ENCODE measurements at places on chromosomes 16 and 17.

DNA sequence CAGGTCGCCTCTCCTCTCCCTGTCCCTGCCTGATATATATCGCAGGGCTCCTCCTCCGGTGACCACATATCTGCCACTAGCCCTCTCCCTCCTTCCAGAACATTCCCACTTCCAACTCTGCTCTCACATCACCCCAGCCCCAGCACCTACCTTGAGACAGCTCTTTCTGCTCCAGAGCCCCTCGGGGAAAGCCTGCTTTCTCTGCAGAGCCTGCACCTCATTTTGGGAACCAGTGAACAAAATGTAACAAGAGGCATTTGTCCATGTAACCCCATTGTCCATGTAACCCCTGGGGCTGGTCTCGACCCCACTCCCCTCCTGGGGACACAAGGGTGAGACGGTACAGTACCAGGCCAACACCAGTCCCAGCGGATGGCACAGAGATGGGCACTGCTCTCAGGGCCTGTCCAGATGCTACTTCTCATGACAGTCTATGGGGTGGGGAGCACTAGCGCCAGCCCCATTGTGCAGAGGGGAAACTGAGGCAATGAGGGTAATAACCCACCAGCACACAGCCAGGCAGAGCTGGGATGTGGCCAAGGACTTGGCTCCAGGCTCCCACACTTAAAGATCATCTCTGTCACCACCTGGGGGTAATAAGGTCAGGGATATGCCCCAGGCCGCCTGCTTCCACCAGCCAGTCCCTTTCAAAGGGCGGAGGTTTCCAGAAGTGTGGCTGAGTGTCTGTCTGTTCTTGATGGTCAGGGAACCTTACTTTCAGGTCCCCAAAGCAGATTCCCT lies 42.9 kb downstream of the TBC1D16 start:
- DNase-seq = no peak

GRCh38 chr17:4560421-4560820 lies at the start of gene GGT6:
GGT6 (minus strand) TSS chr17:4560577; CDS start chr17:4560521, 56 bp downstream.
- peak; percentile 94 for DNase-seq

- DNase-seq = no peak
Measured at GRCh38 chr16:15856182-15856581, 646 bp downstream of the MYH11 start.

DNA sequence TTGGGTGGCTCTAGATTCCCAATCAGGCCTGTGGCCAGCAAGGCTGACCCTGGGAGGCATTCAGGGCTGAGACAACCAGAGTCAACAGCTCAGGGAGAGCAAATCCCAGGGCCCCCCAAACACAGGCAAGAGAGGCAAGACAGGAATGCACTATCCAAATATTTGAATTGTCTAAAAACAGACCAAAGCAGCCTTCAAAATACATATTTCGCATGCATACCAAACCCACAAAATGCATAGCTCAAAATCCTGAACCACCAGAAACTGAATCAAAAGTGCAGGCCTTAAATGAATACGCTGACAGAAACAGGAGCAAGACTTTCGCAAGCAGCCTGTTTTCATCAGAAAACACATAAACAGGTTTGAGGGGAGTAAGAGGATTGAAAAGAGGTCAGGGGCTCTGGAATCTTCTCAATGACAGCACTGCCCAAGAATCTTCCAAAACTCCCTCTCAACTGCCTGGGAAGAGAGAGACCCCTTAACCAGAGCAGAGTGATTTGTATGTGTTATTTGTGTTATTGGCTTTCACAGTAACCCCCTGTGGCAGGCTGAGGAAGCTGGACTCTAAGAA lies 213.6 kb upstream of the CDH5 start:
- no peak for DNase-seq

DNA sequence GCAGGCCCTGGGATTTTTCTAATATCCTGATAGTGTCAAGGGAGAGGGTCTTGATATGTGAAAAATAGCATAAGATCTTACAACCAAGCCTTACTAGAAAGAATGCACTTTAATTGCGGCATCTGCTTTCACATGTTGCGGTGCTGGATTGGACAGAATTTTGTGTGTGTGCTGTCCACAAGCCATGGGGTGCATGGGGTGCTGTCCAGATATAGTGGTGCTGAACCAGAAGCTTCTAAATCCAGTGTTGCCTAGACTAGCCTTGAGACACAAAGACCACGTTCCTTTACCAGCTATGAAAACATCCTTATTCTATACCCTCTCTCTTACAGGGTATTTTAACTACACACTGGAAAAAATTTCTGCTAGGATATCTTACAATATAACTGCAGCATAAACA lies 244.0 kb downstream of the TMEM114 start:
- no peak for DNase-seq

GRCh38 chr16:27718201-27719105 lies 168.5 kb downstream of the KATNIP start:
- DNase-seq = no peak

DNA sequence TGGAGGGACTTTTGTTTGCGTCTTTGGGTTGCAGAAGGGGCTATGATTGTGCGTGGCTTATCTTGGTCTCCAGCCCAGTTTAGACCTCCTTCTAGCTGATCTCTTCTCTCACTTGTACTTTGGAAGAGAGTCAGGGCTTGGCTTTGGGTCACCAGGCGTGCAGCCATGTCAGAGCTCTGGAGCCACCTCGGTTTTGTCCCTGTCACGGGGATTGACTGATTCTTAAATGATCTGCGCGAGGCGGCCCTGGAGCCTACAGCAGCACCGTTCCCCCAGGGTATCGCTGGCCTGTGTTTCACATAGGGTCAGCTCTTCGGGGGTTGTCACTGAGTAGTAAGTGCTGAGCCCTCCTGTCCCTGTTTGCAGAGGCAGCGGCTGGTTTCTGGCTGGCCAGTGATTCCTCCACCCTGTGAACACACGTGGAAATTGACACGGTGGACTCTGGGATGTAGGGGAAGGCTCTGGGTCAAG lies 209.8 kb upstream of the CHMP6 start:
- no peak for DNase-seq

DNA sequence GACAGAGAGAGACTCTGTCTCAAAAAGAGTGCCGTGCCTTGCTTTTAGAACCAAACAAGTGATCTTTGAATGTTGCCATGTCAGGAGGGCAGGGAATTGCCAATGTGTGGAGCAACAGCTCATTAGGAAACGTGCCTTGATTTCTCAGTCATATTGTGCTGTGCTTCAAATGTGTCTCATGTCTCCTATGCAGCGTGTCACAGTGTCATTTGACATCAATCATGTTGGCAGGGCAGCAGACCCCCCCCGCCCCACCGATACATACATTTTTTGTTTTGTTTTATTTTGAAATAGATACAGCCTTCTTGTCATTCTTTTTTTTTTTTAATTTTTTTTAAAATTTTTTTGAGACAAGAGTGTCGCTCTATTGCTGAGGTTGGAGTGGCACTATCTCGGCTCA lies 22.1 kb downstream of the MRC2 start:
- no peak for DNase-seq

- no peak for DNase-seq
Measured at GRCh38 chr17:74465378-74466110, 890 bp upstream of the CD300A start.

GRCh38 chr17:42271779-42272035 lies 4.5 kb downstream of the STAT5B start:
- no peak for DNase-seq

DNA sequence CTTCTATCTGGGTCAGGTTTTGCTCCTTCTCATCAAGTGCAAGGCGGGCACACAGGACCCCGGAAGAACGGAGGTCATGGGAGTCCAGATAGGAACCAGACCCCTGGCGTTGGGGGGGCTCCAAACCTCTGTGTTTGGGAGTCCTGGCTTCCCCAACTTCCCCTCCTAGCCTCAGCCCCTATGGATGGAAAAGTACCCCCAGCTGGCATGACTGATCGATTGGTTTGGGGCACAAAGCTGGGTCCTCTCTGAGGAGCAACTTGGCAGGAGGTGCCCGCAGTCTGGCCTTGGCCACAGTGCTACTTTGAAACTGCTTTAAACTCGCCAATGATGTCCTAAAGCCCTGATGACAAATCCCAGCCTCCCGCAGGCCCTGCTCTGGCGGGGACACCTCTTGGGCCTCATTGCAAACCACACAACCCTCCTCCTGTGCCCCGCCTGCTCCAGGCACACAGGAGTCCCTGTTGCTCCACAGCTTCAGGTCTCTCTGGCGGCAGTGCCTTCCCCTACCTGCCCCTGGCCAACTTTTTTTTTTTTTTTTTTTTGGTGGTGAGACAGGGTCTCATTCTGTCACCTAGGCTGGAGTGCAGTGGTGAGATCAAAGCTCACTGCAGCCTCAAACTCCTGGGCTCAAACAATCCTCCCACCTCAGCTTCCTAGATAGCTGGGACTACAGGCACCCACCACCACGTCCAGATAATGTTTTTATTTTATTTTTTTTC lies 38.0 kb upstream of the SNN start:
- no peak for DNase-seq

GRCh38 chr16:84593825-84594724 lies 23.8 kb downstream of the COTL1 start:
- peak; percentile 50 for DNase-seq

DNA sequence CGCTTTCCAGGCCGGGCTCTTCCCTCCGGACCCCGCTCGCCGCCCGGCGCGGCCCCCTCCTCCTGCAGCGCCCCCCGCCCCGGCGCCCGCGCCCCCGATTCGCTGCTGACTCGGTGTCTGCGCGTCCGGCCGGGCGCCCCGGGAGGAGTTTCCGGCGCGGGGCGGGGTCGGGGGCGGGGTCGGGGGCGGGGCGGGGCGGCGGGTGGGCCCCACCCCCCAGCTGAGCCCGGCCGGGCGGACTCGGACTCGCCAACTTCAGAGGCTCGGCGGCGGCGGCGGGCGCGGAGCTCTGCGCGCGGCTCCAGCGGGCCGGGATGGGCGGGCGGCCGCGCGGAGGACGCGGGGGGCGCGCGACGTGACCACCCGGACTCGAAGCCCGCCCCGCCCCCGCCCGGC lies at the start of gene METRNL:
Gene METRNL (plus strand): TSS at position 258 of the 396 bp plus-strand sequence. CDS start 207 bp downstream, outside the sequence.
- no peak for DNase-seq

DNA sequence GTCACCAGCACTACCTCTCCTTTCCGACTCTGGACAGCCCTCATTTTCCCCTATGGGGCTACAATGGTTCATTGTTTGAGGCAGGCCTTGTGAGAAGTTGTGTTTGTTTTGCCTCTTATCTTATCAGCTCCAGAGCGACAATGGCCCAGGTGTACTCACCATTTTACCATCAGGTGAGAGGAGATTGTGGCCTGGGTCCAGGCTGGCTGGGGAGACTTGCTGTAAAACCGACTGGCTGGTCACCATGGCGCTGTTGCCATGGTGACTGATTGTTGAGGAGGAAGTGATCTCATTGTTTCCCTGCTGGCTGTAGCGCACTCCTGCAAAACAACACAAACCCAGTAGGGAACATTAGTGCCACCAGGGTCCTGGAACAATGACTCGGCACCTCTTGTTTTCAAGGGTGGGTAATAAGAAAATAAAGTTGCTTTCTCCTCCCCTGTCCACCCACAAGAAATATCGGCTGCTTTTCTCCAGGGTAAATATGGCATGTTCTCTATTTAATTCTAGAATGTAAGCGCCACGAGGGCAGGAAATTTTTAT lies 34.4 kb downstream of the HNF1B start:
- peak; percentile 84 for DNase-seq

DNA sequence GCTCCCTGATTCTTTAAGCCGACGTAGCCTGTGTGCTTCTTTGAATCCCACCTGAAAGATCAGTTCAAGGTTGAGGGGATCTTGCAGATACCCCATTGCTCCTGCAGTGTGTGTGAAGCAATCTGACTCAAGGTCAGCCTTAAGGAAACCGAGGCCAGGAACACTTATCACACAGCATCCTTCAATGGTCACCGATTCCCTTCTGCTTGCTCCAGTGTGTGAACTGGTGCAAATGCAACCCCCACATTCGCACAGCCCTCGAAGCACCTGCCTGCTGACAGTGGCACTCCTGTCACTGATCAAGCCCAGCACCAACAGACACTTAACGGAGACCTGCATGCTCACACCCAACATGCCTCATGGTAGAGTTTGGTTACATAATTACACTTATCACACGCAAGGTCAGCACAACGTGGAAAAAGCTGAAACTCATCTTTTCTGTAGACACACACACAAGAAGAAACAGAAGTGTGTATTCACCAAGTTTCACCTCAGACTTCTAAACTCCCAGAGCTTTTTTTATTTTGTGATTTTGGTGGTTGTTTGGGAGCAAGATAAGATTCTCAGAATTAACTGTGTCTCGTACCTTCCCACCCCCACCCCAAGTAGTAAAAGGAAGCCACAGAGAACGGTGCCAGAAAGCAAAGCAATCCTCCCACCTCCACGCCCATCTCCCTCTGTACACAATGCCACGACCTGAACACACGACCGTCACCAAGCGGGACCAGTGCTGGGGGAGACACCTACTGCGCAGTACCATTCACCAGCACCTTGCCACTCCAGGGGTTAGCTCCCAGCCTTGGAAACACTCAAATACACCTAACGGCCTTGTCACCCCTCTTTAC lies 37.2 kb downstream of the LITAFD start:
- DNase-seq = no peak

- DNase-seq = no peak
Measured at GRCh38 chr17:17252149-17252661, 15.2 kb upstream of the FLCN start.

- DNase-seq = no peak
Measured at GRCh38 chr17:1108765-1109605, 70.8 kb downstream of the ABR start.

DNA sequence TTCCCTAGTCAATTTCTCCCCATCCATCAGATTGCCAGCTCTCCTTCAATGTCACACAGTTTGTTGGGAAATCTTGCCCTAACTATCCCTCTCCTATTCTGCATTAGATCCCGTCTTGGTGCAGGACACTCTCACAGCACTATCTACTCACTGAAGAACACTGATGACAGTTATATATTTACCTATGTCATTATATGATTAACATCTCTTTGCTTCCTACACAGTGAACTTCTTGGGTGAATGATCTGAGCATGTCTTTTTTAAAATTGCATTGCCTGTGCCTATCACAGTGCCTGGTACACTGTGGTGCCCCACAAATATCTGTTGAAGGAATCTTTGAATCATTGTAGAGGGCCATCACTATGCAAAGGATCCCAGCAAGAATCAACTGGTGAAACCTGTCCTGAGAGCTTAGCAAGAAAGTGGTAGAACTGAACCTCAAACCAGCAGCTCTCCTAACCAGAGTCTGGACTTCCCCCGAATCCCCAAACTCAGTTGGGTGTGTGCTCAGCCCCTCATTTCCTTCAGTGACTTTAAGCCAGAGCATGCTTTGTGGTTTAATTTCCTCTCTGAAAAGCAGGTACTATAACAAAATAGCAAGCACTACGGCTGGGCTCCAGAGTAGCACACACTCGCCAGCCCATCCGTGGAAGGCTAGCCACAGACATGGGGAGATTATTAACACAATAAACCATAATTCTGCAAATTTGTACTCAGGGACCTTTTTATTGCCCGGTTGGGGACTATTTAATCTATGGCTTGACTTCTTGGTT lies 680.7 kb upstream of the SALL1 start:
- no peak for DNase-seq

GRCh38 chr16:59591480-59591879 lies 857.4 kb upstream of the GOT2 start:
- no peak for DNase-seq

DNA sequence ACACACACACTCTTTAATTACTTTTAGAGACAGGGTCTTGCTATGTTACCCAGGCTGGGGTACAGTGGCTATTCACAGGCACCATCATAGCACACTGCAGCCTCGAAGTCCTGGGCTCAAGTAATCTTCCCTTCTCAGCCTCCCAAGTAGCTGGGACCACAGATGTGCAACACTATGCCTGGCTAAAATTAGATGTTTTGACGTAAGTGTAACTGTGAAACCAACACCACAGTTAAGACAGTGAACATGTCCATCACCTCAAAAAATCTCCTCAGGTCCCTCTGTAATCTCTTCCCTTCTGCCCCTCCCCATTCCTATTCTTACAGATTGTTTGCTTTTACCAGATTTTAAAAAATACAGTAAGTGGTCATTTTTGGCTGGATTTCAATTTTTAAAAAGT lies 66.7 kb downstream of the RPGRIP1L start:
- no peak for DNase-seq

- DNase-seq = no peak
Measured at GRCh38 chr16:60748366-60748765, 1287.9 kb downstream of the CDH8 start.
